ENCODE measurements at places on chromosomes 13 and 19. TPM values are rescaled to one million over a fixed set of nuclear protein-coding genes. Genes with fewer than 3 reads are reported as not detected.

Gene OSCAR
- 0.61 TPM for total RNA-seq

Gene C1QTNF9B
- total RNA-seq, result 0.38 TPM

Gene KLHL26
- 0.99 TPM for total RNA-seq

Gene VSIG10L
- 0.42 TPM for total RNA-seq

Gene IZUMO4
- 5.1 TPM for total RNA-seq

Gene CILP2
- 0.09 TPM for total RNA-seq

DNA sequence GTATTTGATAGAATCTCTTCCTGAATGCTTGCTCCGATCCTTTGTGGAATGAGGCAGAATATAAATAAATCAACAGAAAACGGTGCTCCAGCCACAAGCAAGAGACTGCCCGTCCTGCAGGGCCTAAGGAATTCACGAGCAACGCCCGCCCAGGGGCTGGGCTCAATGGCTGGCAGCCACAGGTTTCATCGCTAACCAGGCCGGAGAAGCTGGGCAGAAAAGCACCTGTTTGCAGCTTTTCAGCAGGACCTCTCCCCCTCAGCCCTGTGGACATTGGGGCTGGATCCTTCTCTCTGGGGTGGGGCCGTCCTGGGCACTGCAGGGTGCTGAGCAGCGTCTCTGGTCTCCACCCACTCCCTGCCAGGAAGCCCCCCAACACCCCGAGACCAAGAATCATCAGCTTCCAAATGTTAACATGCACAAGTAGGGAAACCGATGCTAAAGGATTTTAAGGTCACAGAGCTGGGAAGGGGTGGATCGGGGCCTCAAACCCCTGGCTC is 102.5 kb downstream of the GADD45B start:
- H3K4me3 ChIP-seq, result no peak overlapping the region
- H3K27me3 ChIP-seq, result peaks cover 5% of the 10 kb centered on the region
- DNase-seq, result no peak

DNA sequence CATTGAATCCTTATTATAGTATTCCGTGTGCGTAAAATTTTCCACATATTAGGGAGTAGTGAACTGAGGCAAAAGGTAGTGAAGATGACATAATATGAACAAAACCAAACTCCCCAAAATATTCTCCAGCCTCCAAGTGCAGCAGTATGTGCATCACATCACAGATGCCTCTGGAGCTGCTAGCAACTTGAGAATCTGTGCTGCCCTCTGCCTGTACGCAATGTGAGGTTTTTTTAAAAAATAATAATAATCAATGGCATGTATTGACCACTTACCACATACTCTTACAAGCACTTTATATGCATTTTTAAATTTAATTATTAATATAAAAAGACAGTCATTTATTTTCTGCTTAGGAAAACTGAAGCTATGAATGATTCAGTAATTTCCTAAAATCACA is 583.0 kb upstream of the SPRY2 start:
- H3K4me3 ChIP-seq, result no peak overlapping the region
- H3K4me1 ChIP-seq, result no peaks in the 10 kb centered on the region
- DNase-seq, result no peak
- H3K27me3 ChIP-seq, result no peaks in the 10 kb centered on the region
- H3K27ac ChIP-seq, result no peak overlapping the region

GRCh38 chr13:35530147-35530546 is 53.7 kb upstream of the MAB21L1 start:
- H3K36me3 ChIP-seq, result no peaks in the 10 kb centered on the region
- H3K4me1 ChIP-seq, result no peaks in the 10 kb centered on the region
- no peak overlapping the region for H3K27ac ChIP-seq
- no peak overlapping the region for H3K4me3 ChIP-seq
- H3K27me3 ChIP-seq, result no peaks in the 10 kb centered on the region
- no peak for DNase-seq

- H3K27ac ChIP-seq, result no peak overlapping the region
- no peak for DNase-seq
- no peaks in the 10 kb centered on the region for H3K4me1 ChIP-seq
- H3K4me3 ChIP-seq, result no peak overlapping the region
- no peaks in the 10 kb centered on the region for H3K27me3 ChIP-seq
Measured at GRCh38 chr13:37070956-37071355, 11.5 kb upstream of the SUPT20H start.

GRCh38 chr19:35222373-35223015 is 6.0 kb downstream of the FAM187B start:
- no peak for DNase-seq
- H3K4me1 ChIP-seq, result no peaks in the 10 kb centered on the region
- H3K27ac ChIP-seq, result no peak overlapping the region
- H3K36me3 ChIP-seq, result no peaks in the 10 kb centered on the region

DNA sequence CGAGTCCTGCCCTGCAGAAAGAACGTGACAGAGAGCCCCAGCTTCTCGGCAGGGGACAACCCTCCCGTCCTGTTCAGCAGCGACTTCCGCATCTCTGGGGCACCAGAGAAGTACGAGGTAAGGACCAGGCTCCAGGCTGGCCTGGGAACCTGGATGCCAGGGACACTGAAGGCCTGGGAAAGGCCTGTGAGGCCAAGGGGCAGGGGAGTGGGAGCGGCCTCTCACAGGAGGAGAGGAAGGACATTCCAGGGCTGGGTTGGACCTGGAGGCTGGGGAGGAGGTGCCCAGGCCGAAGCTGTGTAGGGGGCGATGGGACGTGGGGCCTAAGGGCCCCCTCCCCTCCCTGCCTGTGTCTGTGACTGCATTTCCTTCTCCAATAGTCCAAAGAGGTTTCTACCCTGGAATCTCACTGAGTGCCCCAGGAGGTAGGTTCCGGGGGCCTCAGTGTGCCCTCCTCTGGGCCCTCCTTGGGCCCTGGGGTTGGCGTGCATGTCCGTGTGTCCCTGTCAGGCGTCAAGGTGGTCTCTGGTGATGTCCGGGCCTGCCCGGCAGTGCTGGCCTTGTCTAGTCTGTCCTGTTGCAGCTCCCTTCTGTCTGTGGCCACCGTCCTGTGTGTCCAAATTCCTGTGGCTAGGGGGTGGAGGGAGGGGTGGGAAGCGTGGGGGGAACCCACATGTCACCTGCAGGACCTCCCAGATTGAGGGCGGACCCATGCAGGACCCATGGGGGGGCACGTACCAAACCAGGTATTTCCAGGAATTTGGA is 16.9 kb upstream of the CD22 start:
- no peak for DNase-seq
- peaks cover 11% of the 10 kb centered on the region for H3K4me1 ChIP-seq
- no peaks in the 10 kb centered on the region for H3K36me3 ChIP-seq

DNA sequence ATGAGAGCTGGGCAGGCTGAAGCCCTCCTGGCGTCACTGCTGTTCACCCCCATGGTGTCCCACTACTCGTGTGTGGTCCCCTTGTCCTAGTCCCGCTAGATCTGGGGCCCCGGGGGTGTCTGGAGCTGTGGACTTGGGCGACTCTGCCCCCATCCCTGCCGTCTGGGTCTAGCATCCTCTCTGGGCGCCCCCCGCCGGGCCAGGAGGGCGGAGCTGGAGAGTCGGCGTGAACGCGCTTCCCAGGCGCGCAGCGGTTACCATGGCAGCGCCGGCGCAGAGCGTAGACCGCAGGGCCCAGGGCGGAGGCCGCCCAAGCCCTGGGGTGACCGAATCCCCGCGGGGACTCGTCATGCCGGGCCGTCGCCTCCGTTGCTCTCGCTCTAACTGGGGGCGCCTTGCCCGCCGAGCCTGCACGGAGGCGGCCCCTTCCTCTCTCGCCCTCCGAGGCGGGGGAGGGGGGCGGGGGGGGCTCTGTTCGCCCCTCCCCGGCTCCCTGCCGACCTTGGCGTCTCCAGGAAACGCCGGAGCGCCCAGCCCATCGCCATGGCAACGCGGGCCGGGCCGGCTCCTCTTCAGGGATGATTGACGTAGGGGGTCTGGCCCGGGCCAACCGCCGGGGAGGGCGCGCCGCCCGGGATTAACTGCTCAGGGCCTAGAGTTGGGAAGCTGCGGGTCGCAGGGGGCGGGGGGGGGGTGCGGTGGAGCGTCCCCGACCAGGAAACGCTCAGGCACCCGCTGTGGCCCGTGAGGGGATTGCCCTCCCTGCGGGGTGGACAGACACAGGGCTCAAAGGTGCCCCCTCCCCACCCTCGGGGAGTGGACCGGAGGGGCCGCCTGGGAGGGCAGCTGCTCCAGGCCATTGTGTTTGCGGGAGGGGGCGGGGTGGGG is 8.9 kb downstream of the ISYNA1 start:
- peak; percentile 92 for DNase-seq
- H3K27ac ChIP-seq, result peak overlapping the region; percentile 37
- no peaks in the 10 kb centered on the region for H3K27me3 ChIP-seq
- H3K4me3 ChIP-seq, result peak overlapping the region; percentile 69
- H3K36me3 ChIP-seq, result peaks cover 5% of the 10 kb centered on the region

GRCh38 chr13:52707375-52707774 is 32.2 kb downstream of the CNMD start:
- H3K27ac ChIP-seq, result no peak overlapping the region
- H3K36me3 ChIP-seq, result no peaks in the 10 kb centered on the region
- DNase-seq, result no peak
- H3K4me3 ChIP-seq, result no peak overlapping the region
- H3K27me3 ChIP-seq, result no peaks in the 10 kb centered on the region
- H3K4me1 ChIP-seq, result no peaks in the 10 kb centered on the region

- H3K4me3 ChIP-seq, result no peak overlapping the region
- no peak for DNase-seq
- H3K27ac ChIP-seq, result no peak overlapping the region
- H3K27me3 ChIP-seq, result no peaks in the 10 kb centered on the region
- H3K36me3 ChIP-seq, result no peaks in the 10 kb centered on the region
Measured at GRCh38 chr13:84130495-84131114, 248.3 kb upstream of the SLITRK1 start.

Data from thymus (tissue), 14 donors.